Activated T-cell treated with anti-CD3 and anti-CD28 coated beads, Interleukin-2, amount 50 U/mL, for 1 hour (primary cell): ENCODE measurements at places on chromosomes 16 and 17.

GRCh38 chr17:49104511-49105074, 28.0 kb upstream of the B4GALNT2 start:
- DNase-seq = no peak

DNA sequence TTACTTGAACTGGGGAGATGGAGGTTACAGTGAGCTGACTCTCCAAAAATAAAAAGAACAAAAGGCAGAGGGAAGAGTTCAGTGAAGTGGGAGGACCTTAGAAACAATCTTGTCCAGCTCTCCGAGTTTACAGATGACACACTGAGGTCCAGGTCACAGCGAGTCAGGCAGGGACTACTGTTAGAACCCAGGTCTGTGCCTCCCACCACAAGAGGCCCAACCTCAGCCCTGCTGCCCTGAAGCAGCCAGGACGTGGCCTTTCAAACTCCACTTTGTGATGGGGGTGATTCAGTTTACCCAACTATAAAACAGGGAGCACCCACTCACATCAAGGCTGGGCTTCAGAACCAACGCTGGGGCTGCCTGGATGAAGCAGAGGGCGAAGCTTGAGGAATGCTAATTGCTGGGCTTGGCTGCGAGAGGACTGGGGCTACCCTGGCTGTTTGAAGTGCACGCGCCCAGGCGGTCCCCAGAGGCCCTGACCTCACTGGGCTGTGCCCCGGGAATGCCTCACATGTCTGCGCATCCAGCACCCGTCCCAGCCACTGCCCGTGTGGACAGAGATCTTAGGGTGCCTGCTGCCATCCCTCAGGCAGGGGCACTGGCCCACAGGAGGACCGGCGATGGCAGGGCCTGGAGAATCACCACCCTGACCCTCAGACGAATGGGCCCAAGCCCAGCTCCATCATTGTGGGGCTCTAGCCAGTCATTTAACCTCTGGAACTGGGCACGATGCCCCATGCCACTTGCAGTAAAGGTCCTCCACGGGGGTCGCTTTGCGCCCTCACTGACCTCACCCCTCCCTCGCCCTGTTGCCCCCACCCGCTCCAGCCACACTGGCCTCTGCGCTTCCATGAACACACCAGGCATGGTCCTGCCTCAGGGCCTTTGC, 11.4 kb downstream of the SLC5A10 start:
- DNase-seq = no peak

GRCh38 chr17:27526604-27527002, 70.4 kb downstream of the KSR1 start:
- no peak for DNase-seq

DNA sequence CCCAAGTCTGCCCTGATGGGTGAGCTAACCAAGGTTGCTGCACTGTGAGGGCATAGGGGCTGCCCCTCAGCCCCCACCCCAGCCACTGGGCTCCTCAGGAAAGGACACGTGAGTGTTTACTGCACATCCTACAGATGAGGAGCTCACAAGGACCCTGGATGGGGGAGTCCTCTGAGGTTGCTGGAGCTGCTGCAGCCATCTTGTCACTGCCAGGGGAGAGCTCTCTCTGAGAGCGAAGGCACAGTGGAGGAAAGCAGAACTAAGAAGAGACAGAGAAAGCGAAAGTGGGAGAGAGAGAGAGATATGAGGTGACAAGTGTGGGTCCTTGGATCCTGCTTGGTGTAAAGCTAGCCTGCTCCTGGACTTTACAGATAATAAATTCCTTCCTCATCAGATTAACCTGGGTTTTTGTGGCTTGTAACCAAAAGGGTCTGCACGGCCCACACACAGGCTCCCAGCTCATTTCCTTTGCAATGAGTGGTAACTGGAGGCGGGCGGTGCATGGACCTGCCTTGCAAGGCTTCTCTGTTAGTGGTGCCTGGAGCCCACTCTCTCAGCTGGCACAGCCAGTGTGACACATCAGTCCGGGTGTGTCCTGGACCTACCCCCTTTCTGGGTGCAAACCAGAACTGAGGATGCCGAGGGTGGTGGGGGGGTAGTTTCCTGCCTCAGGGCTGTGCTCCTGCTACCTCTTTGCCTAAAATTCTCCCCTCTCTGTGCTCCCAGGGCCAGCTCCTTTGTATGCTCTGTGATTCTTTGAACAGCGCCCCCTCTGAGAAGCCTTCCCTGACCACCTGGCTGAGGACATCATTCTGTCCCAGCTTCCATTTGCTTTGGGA, 14.2 kb downstream of the SNX20 start:
- peak; percentile 51 for DNase-seq

- no peak for DNase-seq
Measured at GRCh38 chr17:82754297-82755208, 2.7 kb downstream of the TBCD start.

- no peak for DNase-seq
Measured at GRCh38 chr16:56109994-56110393, 81.3 kb upstream of the GNAO1 start.

GRCh38 chr16:7185165-7185564, 147.5 kb upstream of the RBFOX1 start:
- DNase-seq = no peak

GRCh38 chr16:49698453-49698815, 157.5 kb downstream of the ZNF423 start:
- no peak for DNase-seq

GRCh38 chr16:65201511-65201910, 79.6 kb upstream of the CDH11 start:
- DNase-seq = no peak

- peak; percentile 88 for DNase-seq
Measured at GRCh38 chr16:65745-66144, 6.7 kb downstream of the RHBDF1 start.
